ENCODE measurements at places on chromosomes 12 and 14.
A peak's percentile ranks its signal among the peaks of the same experiment; 100 is the strongest.

- H3K27ac ChIP-seq = no peak overlapping the region
- H3K36me3 ChIP-seq = peaks cover 77% of the 10 kb centered on the region
- no peaks in the 10 kb centered on the region for H3K4me1 ChIP-seq
- no peaks in the 10 kb centered on the region for H3K27me3 ChIP-seq
Observed at GRCh38 chr12:71654200-71654599, 9.4 kb downstream of the ZFC3H1 start.

- peak; percentile 40 for DNase-seq
- H3K27me3 ChIP-seq = no peaks in the 10 kb centered on the region
- H3K4me3 ChIP-seq = peak overlapping the region; percentile 63
- no peaks in the 10 kb centered on the region for H3K4me1 ChIP-seq
- peak overlapping the region; percentile 92 for H3K27ac ChIP-seq
Observed at GRCh38 chr12:65742018-65743010, 82.0 kb upstream of the HMGA2 start.

GRCh38 chr12:65916991-65917695 is 92.9 kb downstream of the HMGA2 start:
- H3K4me1 ChIP-seq = peaks cover 74% of the 10 kb centered on the region
- no peak overlapping the region for H3K4me3 ChIP-seq
- peak overlapping the region; percentile 79 for H3K27ac ChIP-seq
- DNase-seq = no peak
- peaks cover 13% of the 10 kb centered on the region for H3K36me3 ChIP-seq
- no peaks in the 10 kb centered on the region for H3K27me3 ChIP-seq

DNA sequence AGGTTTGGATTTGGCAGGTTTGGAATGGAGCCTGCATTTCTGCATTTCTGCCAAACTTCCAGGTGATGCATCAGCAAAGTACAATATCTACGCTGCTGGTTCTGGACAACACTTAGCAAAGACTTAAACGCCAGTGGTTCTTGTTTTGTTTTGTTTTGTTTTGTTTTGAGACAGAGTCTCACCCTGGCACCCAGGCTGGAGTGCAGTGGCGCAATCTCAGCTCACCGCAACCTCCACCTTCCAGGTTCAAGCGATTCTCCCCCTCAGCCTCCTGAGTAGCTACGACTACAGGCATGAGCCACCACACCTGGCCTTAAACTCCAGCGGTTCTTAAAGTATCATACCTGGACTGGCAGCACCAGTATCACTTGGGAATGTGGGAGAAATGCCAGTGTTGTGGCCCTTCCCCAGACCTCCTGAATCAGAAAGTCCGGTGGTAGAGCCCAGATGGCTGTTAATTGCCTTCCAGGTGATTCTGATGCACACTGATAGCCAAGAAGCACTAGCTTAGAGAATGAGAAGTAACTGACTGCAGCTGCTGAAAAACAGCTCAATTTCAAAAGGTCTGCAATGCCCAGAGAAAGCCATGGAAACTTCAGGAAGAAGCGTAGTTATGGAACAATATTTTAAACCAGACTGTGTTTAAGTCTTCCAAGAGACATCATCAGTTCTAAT is 114.8 kb upstream of the FOXN3 start:
- peaks cover 7% of the 10 kb centered on the region for H3K4me1 ChIP-seq
- no peak overlapping the region for H3K4me3 ChIP-seq
- DNase-seq = no peak
- no peaks in the 10 kb centered on the region for H3K27me3 ChIP-seq
- no peak overlapping the region for H3K27ac ChIP-seq
- H3K36me3 ChIP-seq = no peaks in the 10 kb centered on the region

DNA sequence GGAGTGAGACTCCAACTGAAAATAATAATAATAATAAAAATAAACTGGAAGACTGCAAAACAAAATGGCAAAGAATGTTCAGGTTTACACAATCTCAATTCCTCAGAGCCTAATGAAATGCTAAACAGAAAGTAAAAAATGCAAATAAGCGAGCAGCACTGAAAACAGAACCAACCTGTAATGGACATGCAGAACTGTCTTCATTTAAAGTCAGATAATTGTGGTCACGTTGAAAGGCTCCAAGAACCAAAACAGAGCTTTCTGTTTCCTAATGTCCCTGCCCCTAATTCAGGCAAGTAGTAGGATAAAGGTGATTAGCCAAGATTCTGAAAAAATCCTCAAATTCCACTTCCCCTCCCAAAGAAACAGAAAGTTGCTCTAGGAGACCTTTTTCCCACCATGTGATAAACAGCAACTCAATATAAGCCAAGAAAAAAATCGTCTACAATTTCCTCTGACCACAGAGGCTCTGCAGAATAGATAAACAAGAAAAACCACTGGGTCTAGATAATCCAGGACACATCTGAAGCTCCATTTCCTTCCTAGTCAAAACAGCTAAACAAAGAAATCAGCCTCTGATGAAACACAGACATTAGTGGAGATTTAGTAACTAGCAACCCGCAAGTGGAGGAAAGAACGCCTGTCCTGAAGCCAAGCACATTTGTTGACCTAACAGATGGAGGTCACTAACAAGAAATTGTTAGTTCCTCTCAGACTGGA is 3.0 kb downstream of the MIS18BP1 start:
- no peak for DNase-seq
- H3K36me3 ChIP-seq = no peaks in the 10 kb centered on the region
- peak overlapping the region; percentile 29 for H3K27ac ChIP-seq
- H3K27me3 ChIP-seq = no peaks in the 10 kb centered on the region

DNA sequence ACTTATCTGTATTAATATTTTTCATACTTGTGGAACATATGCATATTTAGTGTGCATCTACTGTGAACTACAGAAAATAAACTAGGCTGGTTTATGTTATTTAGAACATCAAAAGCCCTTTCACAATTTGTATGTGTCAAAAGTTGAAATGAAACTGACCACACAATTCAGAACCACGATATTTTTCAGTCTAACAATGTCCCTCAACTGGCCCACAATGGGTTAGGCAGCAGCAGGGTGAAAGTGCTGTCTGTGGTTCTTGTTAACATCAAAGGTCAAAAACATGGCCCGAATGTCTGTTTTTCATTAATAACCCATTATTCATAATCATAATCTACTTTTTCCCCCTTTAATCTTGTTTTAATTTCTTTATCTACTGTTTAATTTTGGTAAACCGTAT is 559.9 kb upstream of the ATP2B1 start:
- peak overlapping the region; percentile 63 for H3K27ac ChIP-seq
- no peak overlapping the region for H3K4me3 ChIP-seq
- H3K27me3 ChIP-seq = no peaks in the 10 kb centered on the region
- no peak for DNase-seq
